GM23248 (cell line): ENCODE measurements at places on chromosomes 4 and X.

GRCh38 chr4:147605499-147605898 lies 11.7 kb upstream of the TMEM184C start:
- DNase-seq = no peak

- DNase-seq = peak; percentile 82
Measured at GRCh38 chr4:101277671-101278070, 69.7 kb downstream of the PPP3CA start.

- no peak for DNase-seq
Measured at GRCh38 chr4:40262077-40262528, 65.3 kb downstream of the RHOH start.

DNA sequence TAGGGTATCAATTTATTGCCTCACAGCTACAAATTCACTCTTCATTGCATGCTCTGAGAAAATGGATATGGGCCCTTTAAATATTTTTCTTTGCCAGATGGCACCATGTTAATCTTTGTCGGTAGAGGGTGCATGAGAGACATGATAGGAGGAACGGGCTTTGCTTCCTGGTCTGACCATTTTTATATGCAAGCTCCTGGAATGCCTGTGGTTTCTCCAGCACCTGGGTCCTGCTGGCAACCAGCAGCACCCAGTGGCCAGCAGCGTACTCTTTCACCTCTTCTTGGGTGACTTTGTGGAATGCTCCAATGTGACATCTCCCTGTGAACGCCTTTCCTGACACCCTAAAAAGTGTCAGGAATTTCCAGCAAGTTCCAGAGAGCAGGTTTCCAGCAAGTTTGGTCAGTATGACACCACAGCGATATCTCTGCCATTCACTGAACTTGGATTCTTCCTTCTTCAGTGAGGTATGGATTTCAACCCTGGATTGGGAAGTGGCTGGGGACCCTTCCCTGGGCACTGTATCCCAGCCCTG lies 140.3 kb upstream of the PGRMC2 start:
- DNase-seq = peak; percentile 83

GRCh38 chr4:120418146-120418545 lies 351.5 kb upstream of the MAD2L1 start:
- DNase-seq = no peak

DNA sequence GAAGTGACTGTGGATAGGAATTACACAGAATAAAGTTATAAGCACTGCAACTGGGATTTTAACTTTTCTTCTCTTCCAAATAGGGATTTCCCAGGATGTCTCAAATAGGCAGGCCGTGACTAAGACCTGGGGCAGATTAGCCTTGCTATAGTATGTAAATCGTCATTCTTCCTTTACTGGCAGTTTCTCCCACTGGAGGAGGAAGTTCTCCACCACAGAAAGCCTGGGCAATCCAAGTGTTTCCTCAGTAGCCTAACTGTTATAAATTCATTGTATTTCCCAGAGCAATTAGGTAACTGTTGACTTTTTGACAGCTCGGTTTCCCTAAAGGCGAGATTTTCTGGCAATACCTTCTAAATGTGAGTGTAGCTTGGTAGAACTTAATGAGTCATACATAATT lies at the start of gene TNIP3:
Gene TNIP3, minus strand, starts transcription at position 31 of the 400 bp plus-strand sequence. CDS start 196 bp downstream, outside the sequence.
- peak; percentile 42 for DNase-seq

DNA sequence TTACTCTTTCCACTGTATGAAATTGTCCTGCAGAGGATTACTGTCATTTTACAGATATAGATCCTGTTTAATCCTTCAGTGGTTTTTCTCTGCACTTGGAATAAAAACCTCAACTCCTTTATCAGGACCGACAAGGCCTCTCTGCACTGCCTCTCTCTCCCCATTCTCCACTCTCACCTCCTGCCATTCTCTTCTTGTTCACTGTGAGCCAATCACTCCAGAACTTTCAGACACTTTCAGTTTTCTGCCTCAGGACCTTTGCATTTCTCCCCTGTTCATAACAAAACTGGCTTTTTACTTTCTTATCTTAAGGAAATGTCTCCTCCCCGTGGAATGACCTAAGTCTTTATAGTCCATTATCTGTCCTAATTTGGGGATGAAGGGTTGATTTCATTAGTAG lies 137.3 kb downstream of the ELOVL6 start:
- no peak for DNase-seq

- peak; percentile 77 for DNase-seq
Measured at GRCh38 chr4:184168406-184169019, 49.2 kb downstream of the ENPP6 start.

GRCh38 chr4:68499021-68499420 lies 51.8 kb downstream of the TMPRSS11E start:
- no peak for DNase-seq

GRCh38 chr4:114287079-114287696 lies 307.7 kb upstream of the ARSJ start:
- no peak for DNase-seq

DNA sequence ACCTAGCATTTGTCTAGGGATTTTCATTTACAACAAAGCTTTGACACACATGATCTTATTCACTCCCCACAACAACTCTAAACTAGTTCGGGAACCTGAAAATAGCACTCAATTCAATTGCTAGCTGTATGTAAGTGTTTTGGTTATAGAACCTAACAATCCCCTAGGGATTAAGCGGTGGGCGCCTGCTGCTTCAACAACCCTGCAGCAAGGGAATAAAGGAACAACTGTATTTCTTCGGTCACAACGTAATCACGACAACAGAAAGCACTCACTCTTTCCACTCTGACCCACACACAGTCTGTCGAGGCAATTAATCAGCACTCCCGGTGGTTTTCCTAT lies 674 bp upstream of the DIAPH2 start:
- no peak for DNase-seq

- DNase-seq = no peak
Measured at GRCh38 chr4:122503214-122503613, 46.7 kb upstream of the IL2 start.

DNA sequence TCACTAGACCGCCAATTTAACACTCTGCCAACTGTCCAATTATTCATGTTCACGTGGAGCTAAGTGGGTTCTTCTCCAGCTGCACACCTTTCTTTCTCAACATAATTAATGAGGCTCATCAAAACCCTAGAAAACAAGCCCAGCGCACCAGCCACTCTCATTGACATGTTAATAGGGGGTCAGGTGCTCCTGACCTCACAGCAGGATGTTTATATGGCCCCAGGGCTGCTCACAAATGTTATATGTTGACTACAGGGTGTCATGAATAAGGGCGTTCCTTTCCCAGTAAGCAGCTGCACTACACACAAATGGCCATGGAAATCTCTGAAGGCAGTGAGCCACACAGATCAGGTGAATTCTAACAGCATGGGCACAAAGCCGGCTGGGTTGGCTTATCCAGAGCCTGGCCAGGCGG lies 209.8 kb downstream of the MGST2 start:
- no peak for DNase-seq

DNA sequence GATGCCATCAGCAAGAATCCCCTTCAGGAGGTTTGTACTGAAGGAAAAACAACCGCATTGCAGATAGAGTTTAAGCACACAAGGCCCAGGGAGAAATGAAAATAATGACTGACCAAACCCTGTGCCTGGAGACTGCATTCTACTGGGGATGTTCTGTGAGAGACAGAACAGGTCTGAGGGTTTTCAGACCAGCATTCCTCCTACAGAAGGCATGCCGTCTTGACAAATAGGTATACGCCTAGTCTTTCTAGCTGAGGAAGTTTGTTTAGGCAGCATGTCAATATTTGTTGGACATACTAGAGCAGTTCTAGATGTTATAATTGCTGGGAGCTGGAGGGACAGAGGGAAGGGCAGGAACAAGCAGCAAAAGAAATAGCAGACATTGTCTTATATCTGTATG lies 68.4 kb upstream of the SCOC start:
- no peak for DNase-seq

GRCh38 chr4:79201971-79202370 lies 123.9 kb downstream of the NAA11 start:
- DNase-seq = no peak

DNA sequence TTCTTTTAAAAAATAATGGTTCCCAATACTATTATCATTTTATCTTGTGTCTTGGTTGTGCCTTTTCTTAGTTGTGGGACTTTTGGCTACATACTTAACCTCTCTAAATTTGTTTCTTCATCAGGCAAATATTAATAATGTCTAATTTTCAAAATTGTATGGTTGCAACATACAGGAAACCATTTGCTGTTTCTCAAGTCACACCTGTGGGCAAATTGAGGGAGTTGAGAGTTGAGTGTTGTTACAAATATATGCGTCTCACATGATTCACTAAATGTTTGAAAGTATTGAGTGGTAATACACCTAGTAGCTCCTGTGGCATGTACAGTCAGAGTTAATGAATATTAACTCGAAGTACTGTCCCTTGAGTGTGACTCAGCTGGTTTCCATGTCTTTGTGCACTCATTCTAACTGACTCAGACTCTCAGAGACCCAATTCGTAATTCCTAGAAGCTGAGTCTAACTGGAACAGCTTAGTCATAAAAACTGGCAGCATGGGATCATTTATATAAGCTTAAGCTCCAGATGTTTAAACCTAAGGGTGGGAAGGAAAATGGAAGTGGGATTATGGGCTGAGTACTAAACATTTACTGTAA lies 802.4 kb downstream of the TRIML1 start:
- peak; percentile 82 for DNase-seq

DNA sequence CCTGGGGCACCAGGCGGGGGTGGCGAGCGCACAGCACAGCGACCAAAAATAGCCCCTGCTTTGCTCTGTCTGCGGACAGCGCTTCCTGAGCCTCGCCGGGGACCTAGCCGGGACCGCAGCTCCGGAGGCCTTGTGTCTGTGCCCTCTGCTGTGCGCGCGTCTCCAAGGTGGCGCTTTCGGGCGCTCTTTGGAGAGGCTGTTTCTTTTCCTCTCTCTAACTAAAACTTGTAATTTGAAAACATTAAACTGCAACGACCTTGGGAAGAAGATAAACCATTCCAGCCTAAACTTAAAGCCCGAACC lies 3.4 kb downstream of the ARX start:
- peak; percentile 24 for DNase-seq

DNA sequence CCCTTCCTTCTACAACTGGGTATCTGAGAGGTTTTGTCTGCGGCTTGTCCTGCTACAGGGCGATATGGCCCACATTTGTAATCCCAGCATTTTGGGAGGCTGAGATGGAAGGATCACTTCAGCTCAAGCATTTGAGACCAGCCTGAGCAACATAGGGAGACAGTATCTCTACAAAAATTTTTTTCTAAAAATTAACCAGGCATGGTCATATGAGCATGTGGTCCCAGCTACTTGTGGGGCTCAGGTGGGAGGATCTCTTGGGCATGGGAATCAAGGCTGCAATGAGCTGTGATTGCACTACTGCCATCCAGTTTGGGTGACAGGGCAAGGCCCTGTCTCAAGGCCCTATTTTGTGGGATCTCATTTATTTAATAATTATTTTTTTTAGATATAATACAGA lies 420.6 kb upstream of the PABPC4L start:
- no peak for DNase-seq
